Osteocyte (in vitro differentiated cells): ENCODE measurements at places on chromosomes 13 and 19. TPM values are rescaled to one million over a fixed set of nuclear protein-coding genes. Genes with fewer than 3 reads are reported as not detected.

DNA sequence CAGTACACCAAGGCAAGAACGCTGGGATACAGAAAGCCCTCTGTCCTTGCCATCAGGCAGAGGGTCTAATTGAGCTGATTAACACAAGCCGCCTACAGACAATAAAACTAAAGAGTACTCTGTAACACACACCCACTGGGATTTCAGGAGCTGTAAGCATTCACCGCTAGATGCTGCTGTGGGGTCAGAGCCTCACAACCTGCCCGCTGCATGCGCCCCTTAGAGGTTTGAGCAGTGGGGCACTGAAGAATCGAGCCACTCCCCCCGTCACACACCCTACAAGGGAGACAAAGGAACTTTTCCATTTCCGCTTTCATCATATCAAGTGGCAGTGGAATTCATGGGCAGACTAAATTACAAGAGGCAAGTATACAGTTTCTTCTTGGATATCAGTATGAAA lies 1080.6 kb downstream of the PCDH17 start:
- H3K27ac ChIP-seq = no peak overlapping the region
- DNase-seq = no peak
- no peak overlapping the region for H3K4me3 ChIP-seq

- no peak overlapping the region for H3K4me3 ChIP-seq
- H3K27ac ChIP-seq = no peak overlapping the region
- peaks cover 41% of the 10 kb centered on the region for H3K4me1 ChIP-seq
- H3K27me3 ChIP-seq = no peaks in the 10 kb centered on the region
- DNase-seq = no peak
- H3K36me3 ChIP-seq = peaks cover 4% of the 10 kb centered on the region
Measured at GRCh38 chr13:40980461-40980860, 38.7 kb downstream of the ELF1 start.

DNA sequence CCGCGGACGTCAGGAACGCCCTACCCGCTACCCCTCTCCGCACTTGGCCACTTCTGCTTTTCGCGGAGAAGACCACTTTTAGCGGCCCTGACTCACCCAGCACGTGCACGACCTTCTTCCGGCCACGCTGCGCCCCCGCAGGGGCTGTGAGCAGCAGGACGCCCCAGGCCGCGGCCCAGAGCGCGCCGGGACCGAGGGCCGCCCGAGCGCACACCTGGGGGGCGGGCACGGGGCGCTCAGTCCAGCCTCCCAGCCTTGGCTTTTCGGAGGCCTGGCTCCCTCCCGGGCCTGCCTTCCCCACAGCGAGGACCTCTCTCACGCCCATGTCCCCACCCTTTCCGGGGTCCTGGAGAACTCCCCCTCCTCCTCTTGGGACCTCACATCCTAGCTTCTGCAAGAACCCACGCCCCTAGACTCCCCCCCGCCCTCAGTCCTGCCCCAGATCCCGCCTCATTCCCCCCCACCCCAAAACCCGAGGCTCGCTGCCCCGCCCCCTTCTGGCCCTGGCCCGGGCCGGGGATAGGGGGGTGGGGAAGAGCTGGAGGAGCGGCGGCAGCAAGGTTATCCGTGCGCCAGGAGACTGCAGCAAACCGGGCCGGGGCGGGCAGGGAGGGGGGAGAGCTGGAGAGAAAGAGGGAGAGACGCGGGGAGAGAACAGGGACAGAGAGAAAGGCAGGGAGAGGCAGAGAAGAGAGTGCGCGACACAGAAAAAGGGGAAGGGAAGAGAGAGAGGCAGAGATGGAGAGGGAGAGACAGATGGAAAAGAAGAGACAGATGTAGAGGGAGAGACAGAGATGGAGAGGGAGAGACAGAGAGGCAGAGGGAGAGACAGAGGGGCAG lies 11.5 kb downstream of the TM6SF2 start:
- peaks cover 9% of the 10 kb centered on the region for H3K4me1 ChIP-seq
- H3K4me3 ChIP-seq = peak overlapping the region; percentile 51
- H3K36me3 ChIP-seq = no peaks in the 10 kb centered on the region
- no peak for DNase-seq
- H3K27me3 ChIP-seq = peaks cover 28% of the 10 kb centered on the region

GRCh38 chr19:55158848-55159749 lies 1.6 kb upstream of the TNNI3 start:
- no peak overlapping the region for H3K4me3 ChIP-seq
- H3K27me3 ChIP-seq = peaks cover 13% of the 10 kb centered on the region
- H3K4me1 ChIP-seq = peaks cover 29% of the 10 kb centered on the region
- no peaks in the 10 kb centered on the region for H3K36me3 ChIP-seq
- no peak overlapping the region for H3K27ac ChIP-seq

DNA sequence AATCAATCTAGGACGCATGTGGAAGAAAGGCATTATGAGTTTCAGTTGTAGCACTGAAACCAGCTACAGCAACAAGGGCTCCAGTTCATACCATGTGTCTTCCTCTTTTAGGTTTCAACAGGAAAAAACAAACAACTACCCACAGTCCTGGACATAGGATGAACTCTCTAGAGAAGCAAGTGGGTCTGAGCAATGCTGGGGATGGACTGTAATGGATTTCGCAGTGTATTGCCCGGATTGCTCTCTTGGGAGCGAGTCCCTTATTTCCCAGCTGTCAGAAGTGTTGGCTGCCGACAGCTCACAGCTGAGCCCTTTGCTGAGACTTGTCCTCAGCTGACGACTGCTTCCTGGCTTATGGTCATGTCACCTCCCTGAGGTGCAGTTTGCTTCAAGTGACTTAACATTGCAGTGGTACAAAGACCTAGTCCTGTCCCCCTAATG lies 12.1 kb upstream of the MYCBP2 start:
- peaks cover 23% of the 10 kb centered on the region for H3K27me3 ChIP-seq
- no peak overlapping the region for H3K27ac ChIP-seq
- no peaks in the 10 kb centered on the region for H3K36me3 ChIP-seq
- H3K4me3 ChIP-seq = no peak overlapping the region
- no peak for DNase-seq

- peak overlapping the region; percentile 54 for H3K27ac ChIP-seq
- H3K4me3 ChIP-seq = peak overlapping the region; percentile 89
- peaks cover 24% of the 10 kb centered on the region for H3K36me3 ChIP-seq
Measured at GRCh38 chr19:6458695-6459261, 814 bp downstream of the SLC25A23 start.

GRCh38 chr19:54127688-54128440 lies 9.7 kb upstream of the CNOT3 start:
- H3K4me1 ChIP-seq = no peaks in the 10 kb centered on the region
- no peaks in the 10 kb centered on the region for H3K27me3 ChIP-seq
- H3K36me3 ChIP-seq = peaks cover 16% of the 10 kb centered on the region
- H3K27ac ChIP-seq = no peak overlapping the region
- DNase-seq = no peak

DNA sequence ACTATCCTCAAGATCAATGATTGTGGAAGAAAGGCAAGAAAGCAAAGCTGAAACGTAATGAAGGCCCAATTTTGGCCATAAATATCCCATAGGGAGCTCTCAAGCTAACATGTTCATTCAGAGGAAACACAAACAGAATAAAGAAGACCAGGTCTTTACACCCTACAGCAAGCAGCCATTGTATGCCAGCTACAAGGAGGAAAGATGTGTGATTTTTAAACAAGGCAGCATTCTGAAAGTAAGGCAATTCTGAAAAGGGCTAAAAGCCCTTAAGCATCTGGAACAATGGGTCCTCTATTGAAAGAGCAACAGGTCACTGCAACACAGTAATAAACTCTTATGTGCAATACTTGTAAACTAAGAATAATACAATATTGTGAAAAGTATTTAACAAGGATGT lies 1002.4 kb downstream of the SLITRK1 start:
- H3K27ac ChIP-seq = no peak overlapping the region
- no peak overlapping the region for H3K4me3 ChIP-seq
- H3K4me1 ChIP-seq = no peaks in the 10 kb centered on the region
- no peaks in the 10 kb centered on the region for H3K27me3 ChIP-seq
- DNase-seq = no peak

DNA sequence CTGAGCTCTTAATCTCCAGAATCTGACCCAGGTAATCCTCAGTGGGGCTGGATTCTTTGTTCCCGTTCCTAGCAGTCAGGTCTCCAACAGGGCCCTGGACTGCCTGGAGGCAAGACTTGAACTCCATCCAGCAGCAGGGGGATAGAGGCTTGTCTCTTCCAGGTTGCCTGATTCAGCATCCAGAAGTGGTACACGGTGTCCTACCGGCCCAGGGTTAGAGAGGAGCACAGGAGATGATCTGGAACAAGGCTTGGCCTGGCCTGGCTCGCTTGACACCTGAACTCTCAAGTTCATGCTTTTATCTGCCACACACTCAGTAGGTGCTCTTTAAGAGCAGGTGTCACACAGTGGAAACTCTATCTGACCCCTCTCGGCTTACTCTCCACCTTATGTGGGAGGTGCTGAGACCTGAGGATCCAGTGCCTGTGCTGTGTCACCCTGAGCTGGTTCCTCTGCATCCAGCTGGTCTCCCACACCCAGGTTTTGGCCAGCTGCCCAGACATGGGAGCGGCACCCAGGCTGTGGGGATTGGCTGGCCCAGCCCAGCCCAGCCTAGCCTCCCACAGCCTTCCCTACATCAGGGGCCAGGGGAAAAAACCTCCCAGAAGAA lies at the start of gene CYP4F3:
Gene CYP4F3, plus strand, starts transcription at position 604 of the 610 bp plus-strand sequence. CDS start 519 bp downstream, outside the sequence.
- H3K27ac ChIP-seq = no peak within 1 kb of the TSS
- no peak within 1 kb of the TSS for H3K4me3 ChIP-seq
- DNase-seq = peak; percentile 72
- no peaks in the 10 kb centered on the region for H3K27me3 ChIP-seq

GRCh38 chr19:18608805-18609716 lies 2.5 kb upstream of the CRLF1 start:
- no peak overlapping the region for H3K27ac ChIP-seq
- peaks cover 44% of the 10 kb centered on the region for H3K27me3 ChIP-seq
- H3K36me3 ChIP-seq = peaks cover 4% of the 10 kb centered on the region
- no peak overlapping the region for H3K4me3 ChIP-seq

- no peaks in the 10 kb centered on the region for H3K36me3 ChIP-seq
- peaks cover 2% of the 10 kb centered on the region for H3K4me1 ChIP-seq
- H3K4me3 ChIP-seq = no peak overlapping the region
- DNase-seq = no peak
- no peak overlapping the region for H3K27ac ChIP-seq
- H3K27me3 ChIP-seq = no peaks in the 10 kb centered on the region
Measured at GRCh38 chr13:109667056-109667455, 119.3 kb downstream of the IRS2 start.

DNA sequence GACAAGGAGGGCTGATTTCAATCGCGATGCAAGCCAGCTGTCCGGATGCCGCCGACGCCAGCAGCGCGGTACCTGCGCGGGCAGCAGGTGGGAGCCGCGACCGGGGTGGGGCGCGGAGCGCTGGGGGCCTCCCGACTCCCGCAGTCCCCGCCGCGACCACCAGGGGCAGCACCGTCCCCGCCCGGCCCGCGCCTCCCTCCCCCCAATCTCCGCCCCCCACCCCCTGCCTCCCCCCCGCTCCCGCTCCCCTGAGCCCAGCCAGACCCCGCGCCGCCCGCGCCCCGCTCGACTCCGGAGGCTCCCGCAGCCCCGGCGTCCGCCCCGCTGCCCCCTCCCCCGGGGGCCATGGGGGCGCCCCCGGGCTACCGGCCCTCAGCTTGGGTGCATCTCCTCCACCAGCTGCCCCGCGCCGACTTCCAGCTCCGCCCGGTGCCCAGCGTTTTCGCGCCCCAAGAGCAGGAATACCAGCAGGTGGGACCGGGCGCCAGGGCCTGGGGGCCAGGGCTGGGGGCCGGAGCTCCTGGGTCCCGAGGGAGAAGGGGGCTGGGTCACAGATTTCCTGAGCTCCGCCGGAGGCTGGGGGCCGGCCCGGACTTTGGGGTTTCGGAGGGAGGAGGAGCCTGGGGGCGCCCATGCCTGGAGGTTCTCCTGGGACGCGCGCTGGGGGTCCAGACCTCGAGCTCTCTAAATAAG lies at the start of gene TTYH1:
Gene TTYH1, plus strand, starts transcription at position 257 of the 693 bp plus-strand sequence. Its CDS starts 89 bp downstream, at position 346.
- peaks cover 29% of the 10 kb centered on the region for H3K27me3 ChIP-seq
- H3K27ac ChIP-seq = no peak within 1 kb of the TSS
- H3K4me1 ChIP-seq = peaks cover 4% of the 10 kb centered on the region
- no peak for DNase-seq
- no peaks in the 10 kb centered on the region for H3K36me3 ChIP-seq

GRCh38 chr13:98940325-98941001 lies 37.4 kb downstream of the DOCK9 start:
- H3K27me3 ChIP-seq = no peaks in the 10 kb centered on the region
- H3K4me1 ChIP-seq = peaks cover 9% of the 10 kb centered on the region
- H3K27ac ChIP-seq = no peak overlapping the region
- no peak for DNase-seq
- no peaks in the 10 kb centered on the region for H3K36me3 ChIP-seq
- no peak overlapping the region for H3K4me3 ChIP-seq

GRCh38 chr19:40190891-40191835 lies at the start of gene MAP3K10:
Gene MAP3K10, plus strand, starts transcription at chr19:40191426. Its CDS starts 606 bp downstream, at chr19:40192032.
- H3K4me3 ChIP-seq = peak within 1 kb of the TSS; percentile 83
- H3K36me3 ChIP-seq = no peaks in the 10 kb centered on the region
- peak within 1 kb of the TSS; percentile 68 for H3K27ac ChIP-seq
- no peaks in the 10 kb centered on the region for H3K27me3 ChIP-seq
- peaks cover 20% of the 10 kb centered on the region for H3K4me1 ChIP-seq
- peak; percentile 88 for DNase-seq

- H3K4me3 ChIP-seq = no peak overlapping the region
- H3K36me3 ChIP-seq = no peaks in the 10 kb centered on the region
- no peaks in the 10 kb centered on the region for H3K27me3 ChIP-seq
- DNase-seq = no peak
- H3K4me1 ChIP-seq = peaks cover 9% of the 10 kb centered on the region
Measured at GRCh38 chr13:109118521-109118920, 489.1 kb downstream of the MYO16 start.

The ACER1 gene
- not detected in 2 replicates for total RNA-seq

The GRWD1 gene
- total RNA-seq = 36.2 and 38.4 TPM in 2 replicates

The ZNF738 gene
- total RNA-seq = 6.9 and 7.1 TPM in 2 replicates

The HSH2D gene
- total RNA-seq = not detected in 2 replicates

The ZNF146 gene
- 66.3 and 70.0 TPM in 2 replicates for total RNA-seq

The CACNA1A gene
- 2.2 and 2.3 TPM in 2 replicates for total RNA-seq

The KBTBD6 gene
- total RNA-seq = 9.7 and 10.5 TPM in 2 replicates

The CRX gene
- not detected in 2 replicates for total RNA-seq

The KCNC3 gene
- 1.1 and 1.2 TPM in 2 replicates for total RNA-seq

The CDX2 gene
- not detected in 2 replicates for total RNA-seq

The PGLYRP1 gene
- not detected in 2 replicates for total RNA-seq

The NPHS1 gene
- total RNA-seq = not detected in 2 replicates

The C1QTNF9 gene
- not detected in 2 replicates for total RNA-seq
